ENCODE measurements at places on chromosomes 12 and 14.

DNA sequence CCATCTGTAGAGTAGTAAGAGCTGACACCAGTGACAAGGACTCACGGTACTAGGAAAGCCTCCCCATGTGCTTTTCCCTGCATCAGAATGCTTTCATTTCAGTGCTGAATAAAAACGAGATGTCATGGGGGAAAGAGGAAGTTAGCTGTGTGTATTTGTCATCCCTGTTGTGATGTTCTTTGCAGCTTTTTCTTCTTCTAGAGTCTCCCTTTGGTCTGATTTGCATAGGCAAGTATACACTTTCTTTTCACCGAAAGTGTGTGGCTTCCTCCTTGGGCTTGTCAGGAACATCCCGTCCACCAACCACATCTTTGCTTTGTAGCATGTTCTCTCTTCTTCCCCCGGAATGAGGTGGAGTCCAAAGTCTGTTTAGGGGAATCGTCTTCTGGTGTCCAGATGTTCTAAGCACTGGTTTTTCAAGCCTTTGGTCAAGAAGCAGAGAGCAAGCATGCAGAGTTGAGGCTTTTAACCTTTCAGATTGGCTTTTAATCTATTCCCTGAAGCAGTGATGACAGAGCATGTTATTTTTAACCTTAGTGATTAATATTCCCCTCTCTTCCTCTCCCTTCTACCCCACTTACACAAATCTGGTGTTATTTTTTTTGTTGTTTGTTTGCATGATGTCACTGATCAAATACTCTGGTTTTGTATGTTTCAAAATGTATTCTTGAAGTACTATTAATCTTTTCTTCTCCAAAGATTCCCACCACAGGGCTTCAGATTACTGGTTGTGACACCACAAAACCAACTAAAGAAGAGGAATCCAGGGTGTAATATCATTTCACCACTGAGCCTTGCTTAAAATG is 163.4 kb downstream of the SAMD4A start:
- no peak for DNase-seq

DNA sequence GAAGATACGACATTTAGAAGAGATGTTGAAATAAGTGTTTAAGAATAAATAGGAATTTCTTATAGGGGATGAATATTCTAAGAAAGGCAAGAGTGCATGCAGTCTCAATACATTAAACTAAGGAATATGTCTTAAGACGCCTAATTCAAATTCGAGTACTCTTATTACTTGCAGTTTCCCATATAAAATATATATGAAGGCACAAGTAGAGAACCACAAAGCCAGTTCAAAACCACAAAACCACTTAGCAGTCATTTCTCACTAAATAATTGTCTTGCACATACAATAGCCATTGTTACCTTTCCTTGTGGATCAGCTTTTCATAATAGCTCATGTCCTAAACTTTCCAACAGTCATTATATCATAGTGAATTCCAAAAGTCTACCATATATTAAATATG is 91.0 kb upstream of the MON2 start:
- no peak for DNase-seq

DNA sequence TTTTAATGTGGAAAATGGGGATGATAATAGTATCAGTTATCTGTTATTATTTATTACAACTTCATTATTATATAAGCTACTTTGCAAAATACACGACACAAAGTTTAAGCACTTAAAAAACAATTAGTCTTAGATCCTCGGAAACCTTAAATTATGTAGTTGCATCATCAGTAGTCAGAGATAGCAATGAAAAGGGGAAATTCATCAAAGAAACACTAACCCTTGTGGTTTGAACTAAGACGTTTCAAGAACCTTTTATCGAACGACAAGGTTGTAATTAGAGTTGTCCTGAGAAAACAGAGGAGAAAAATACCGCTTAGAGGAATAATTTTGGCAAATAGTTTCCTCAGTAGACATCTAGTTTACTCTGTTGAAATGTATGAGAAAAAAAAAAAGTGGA is 198.5 kb downstream of the PTPRO start:
- DNase-seq = no peak

- DNase-seq = no peak
Observed at GRCh38 chr12:117699575-117699974, 269.2 kb downstream of the KSR2 start.

GRCh38 chr14:68678471-68678870 is 114.4 kb downstream of the ZFP36L1 start:
- DNase-seq = peak; percentile 22

GRCh38 chr14:96805956-96806355 is 8.8 kb downstream of the VRK1 start:
- DNase-seq = no peak

GRCh38 chr12:58247633-58248032 is 306.3 kb downstream of the ATP23 start:
- no peak for DNase-seq

GRCh38 chr12:61111218-61111617 is 1149.0 kb upstream of the USP15 start:
- no peak for DNase-seq

- no peak for DNase-seq
Observed at GRCh38 chr12:6703631-6704030, 3.0 kb upstream of the PIANP start.

DNA sequence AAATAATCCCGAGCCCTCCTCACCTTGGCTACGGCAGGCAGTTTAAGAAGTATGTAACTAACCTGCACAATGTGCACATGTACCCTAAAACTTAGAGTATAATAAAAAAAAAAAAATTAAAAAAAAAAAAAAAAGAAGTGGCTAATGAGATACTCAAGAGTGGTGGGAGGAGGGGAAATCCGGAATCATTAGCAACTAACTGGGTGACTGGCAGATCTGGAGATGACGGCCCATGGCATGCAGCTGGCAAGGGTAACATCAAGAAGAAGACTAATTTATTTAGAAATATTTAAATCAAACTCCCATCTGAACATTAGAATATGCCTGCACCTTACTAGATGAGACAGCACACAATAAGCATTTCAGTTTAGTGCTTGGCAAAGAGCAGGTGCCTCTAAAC is 52.3 kb upstream of the TMCC3 start:
- DNase-seq = no peak

DNA sequence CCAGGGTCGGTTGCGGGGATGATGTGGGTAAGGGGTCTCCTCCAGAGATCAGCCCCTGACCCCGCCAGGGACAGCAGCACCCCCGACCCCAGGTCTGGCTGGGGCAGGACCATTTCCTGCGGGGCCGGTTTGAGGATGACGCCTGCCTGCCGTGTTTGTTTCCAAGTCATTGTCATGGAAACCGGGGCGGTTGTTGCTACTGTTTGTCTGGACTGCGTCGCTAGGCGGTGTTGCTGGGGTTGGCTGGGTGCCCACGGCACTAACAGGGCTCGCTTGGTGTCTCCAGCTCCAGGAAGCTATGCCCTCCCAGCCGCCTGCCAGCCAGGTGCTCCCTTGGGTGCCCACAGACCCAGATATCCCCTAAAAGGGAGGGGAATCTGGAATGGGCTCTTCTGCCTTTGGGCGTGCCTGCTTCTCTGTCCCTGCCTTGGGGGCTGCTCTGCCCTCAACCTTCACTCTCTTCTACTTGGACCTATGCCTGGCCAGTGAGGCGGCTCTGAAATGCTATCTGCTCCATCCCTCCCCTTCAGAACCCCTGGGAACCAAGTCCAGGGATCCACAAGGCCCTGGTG is 4.7 kb upstream of the CRIP1 start:
- peak; percentile 96 for DNase-seq

DNA sequence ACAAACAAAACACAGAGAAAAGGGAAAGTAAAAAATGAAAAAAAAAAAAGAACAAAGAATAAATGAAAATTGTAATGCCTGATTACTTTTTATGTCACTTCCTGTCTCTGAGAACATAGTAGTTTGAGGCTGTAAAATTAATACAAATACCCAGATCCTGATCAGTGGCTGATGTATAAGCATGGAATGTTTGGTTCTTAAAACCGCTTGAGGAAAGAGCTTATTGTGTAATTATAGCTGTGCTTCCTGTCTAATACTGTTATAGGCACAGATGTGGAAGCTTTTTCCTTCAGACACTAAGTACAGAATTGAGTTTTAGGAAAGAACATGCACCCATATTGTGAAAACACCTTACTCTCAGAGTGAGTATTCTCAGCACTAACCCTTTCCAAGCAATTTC is 86.9 kb downstream of the AVPR1A start:
- DNase-seq = no peak

DNA sequence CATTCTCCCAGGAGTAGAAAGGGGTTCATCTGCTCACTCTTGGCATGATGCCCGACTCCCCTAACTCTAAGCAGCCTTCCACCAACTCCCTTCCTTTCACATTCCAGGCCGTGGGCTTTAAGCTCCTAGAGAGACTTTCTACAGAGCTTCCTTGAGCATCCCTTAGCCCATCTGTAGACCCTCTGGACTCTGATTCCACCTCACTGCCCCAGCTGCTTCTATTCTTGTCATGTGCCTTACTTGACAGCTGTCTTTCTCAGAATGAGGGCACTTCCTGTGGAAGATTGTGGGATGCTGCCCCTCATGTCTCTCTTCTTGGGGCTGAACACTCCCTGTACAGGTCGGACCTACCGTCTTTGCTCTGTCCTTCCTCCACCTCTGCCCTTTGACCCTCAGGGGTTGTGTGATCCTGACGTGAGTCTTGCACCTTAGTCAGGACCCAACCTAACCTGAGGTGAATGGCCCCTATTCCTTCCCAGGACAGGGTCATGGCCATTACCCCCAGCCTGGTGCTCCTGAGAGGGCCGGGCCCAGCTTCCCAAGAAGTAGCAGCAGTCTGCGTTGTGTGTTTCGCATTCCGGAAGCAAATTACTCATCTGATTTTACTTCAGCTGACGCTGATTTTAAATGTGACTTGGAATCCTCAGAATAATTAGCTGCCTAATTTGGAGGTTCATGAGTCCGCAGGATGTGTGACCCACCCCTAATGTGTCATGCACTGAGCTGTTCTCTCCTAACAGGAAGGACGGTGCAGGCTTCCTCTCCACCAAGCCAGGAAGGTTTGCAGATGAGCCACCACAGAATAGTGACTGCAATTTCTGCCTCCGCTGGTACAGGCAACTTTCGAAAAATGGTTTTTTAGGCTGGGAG is 2.7 kb upstream of the GALNT6 start:
- DNase-seq = no peak
